SJCRH30 (cell line): ENCODE measurements at places on chromosomes 12 and 14.

GRCh38 chr12:78696267-78696666 lies 168.3 kb upstream of the SYT1 start:
- no peak for DNase-seq

GRCh38 chr14:98974113-98974512 lies 297.9 kb downstream of the BCL11B start:
- DNase-seq = no peak

DNA sequence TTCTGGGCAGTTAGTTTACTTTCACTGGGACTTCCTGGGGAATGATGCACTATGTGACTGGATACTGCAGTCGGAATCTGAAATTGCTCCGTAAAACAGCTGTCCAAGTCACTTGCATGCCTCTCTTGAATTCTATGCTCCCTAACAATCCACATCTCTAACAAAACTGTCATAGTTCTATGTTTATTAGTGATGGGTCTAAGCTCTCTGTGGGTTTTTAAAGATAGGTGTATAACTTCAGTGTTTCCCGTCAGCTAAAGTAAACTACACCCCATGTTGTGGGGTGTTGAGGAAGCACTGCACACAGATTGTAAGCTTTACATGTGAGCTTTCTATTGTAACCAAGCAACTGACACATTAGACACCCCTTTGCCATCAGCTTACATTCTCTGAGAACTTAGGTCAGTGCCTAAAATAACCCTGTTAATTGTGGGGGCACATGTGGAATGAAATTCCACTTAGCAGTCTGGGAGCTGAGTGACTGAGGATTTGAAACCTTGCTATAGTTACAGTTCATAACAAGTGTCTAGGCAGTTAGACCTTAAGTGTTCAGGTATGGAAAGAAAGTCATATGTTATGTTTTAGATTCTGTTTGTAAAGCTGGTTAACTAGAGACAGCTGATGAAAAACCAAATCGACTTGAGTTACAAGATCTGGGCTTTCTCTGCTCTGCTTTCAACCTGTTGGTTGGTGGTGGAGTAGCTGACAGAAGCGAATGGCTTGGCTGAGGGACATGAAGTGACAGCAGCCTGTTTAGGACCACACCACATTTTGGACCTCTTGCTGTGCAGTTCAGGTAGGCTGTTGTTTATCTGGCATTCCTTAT lies 165.7 kb downstream of the AKAP6 start:
- peak; percentile 53 for DNase-seq

DNA sequence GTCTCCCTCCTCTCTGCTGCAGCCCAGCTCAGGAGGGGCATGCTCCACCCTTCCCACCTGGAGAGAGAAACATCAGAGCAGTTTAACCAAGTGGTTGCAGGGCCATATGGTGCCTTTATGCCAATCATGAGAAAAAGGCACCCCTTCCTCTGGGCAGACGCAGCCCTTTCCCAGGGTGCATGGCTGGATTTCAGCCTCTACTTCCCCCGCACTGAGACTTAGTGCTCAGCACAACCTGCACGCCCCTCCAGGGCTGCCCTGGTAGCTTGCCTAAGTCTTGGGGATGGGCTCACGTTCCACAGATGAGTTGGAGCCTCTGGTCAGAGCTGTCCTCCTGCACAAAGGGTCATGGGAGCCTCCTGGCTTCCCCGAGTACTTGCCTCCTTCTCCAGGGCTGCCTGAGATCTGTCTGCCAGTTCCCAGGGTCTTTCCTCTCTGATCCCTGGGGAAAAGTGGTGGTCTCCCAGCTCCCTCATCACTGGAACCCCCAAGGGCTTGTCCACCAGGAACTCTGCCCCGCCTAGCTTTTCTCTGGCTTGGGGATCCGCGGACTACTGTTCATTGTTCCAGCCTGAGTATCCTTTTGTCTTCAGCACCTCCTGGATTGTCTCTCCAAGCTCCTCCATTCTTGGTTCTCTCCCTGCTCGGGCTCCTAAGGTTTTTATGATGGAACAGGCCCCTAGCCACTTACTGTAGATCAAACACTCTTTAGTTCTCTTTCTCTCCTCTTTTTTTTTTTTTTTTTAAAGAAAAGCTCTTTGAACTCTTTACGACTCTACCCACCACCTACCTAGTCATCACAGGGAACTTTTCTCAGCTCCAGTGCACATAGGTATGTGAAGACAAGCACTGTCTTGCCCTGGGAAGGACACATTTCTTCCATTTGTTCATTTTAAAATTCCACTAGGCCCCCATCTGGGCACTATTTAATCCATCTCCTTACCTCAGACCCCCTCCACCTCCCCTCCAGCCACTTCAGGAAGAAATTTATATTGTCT lies 6.1 kb upstream of the KRT74 start:
- DNase-seq = no peak

- no peak for DNase-seq
Observed at GRCh38 chr14:100396266-100396795, 73.2 kb downstream of the SLC25A47 start.

- no peak for DNase-seq
Observed at GRCh38 chr14:71137536-71138447, 230.5 kb downstream of the PCNX1 start.

- peak; percentile 64 for DNase-seq
Observed at GRCh38 chr12:128069359-128069997, 197.5 kb upstream of the TMEM132C start.

GRCh38 chr12:124286414-124286813 lies 8.5 kb upstream of the RFLNA start:
- peak; percentile 93 for DNase-seq

- no peak for DNase-seq
Observed at GRCh38 chr12:33440477-33440876, 858 bp upstream of the SYT10 start.

GRCh38 chr12:102962986-102963385 lies 5.5 kb downstream of the ASCL1 start:
- DNase-seq = no peak

- peak; percentile 55 for DNase-seq
Observed at GRCh38 chr12:79689477-79690141, 1.2 kb downstream of the PAWR start.

GRCh38 chr14:32358781-32359180 lies 29.7 kb downstream of the AKAP6 start:
- DNase-seq = no peak

DNA sequence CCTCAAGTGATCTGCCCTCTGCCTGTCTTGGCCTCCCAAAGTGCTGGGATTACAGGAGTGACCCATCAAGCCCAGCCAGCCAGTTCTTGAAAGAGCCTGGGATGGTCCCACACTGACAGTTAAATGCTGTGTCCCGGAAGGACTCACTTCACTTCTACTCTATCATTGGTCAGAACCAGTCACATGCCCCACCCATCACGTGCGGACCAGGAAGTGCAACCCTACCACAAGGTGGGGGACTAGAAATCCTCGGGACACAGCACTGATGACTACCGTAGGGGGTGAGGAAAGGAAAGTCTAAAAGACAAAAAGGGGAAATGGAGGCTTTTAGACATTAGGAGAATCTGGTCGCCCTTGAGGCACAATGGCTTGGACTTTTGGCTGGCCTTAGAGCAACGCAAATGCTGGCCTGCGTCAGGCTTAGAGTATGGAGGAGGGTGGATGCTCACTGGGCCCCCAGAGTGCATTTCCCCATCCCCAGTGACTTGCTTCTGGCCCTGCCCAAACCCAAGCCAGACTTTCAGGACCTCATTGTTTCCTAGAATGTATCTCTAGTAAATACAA lies 207.7 kb downstream of the TTC8 start:
- no peak for DNase-seq

GRCh38 chr14:35229084-35229791 lies 62.9 kb upstream of the PSMA6 start:
- peak; percentile 20 for DNase-seq

DNA sequence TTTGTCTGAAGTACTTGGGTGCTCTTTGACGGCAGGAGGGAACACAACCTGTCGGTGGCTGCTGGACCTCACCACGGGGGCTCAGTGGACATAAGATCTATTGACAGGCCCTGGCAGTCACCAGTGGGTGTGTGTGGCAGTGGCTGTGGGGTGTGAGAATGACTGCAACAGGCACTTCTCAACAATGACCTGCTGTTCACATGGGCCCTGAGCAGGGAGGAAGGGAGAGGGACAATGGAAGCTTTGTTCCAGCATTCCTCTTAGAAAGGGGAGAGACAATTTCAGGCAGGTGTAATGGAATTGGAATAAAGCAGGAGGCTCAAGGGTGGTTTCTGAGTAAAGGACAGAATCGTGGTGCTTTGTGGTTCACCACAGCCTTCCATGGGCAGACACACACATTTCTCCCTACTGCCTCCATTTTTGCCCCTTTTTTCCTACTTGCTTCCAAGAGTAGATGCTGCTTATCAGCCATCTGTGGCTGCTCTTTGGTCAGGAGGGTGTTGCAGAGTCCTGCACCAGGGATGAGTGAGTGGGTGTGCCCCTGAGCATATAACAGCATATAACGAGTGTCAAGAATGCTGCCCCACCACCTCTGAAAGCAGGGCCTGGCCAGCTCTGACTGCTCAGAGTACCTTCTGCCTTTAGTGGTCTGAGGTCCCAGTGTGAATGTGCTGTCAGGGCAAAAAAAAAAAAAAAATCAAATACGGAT lies 267.7 kb downstream of the RASSF9 start:
- peak; percentile 92 for DNase-seq

DNA sequence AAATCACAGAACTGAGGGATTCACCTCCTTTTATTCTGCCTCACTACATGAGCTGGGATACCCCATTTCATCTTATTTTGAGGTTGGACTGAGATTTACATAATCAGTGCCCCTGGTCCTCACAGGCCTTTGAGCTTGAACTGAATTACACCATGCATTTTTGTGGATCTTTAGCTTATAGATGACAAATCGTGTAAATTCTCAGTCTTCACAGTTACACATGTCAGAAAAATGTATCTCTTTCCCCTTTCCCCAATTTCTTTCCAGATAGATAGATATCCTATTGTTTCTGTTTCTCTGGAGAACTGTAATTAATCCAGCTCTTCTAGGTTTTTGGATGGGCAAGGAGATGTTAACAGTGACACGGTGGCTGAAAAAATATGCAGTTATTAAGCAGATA lies 1778.9 kb upstream of the SEL1L start:
- no peak for DNase-seq

DNA sequence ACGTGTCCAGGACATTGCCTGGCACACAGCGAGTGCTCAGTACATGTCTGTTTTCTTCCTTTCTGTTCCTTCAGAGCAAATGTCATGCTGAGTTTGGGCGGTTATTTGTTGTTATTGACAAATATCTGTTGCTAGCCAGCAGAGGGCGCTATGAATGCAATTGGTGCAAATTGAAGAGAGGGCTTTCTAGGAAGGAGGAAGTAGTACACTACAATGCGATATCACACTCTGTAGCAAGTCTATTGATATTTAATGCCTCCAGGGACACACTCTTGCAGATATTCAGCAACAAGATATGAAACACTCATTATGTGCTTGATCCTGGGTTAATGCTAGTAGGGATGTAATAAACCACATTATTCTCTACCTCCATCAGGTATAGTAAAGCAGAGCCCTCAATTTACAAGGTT lies 267.3 kb upstream of the SRRM4 start:
- peak; percentile 72 for DNase-seq

- DNase-seq = peak; percentile 49
Observed at GRCh38 chr12:13253966-13254760, 57.6 kb downstream of the EMP1 start.

DNA sequence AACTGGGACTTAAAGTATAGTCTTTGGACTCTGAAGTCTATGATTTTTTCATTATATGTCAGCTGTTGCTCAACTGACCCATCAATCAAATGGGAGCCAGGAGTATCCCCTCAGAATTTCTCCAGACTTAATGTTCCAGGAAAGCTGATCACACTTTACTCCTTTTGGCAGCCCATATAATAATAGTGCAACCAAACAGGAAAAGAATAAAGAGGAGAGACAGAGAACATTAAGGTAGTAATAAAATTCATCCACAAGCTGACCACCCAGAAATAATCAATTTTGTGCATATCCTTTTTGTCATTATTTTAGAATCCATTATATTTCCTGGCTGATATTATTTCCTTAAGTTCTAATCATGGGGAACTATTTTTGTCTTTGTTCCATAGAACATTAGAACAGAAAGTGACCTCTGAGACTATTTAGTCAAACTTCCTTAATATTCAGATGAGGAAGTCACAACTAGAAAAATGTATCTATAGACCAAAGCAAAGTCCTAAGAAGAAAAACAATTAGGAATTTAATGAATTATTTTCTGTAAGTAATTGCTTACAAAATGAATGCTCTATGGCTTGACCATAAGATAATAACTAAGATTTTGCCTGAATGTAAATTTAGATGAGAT lies 238.1 kb upstream of the SEL1L start:
- no peak for DNase-seq

GRCh38 chr14:35420036-35420811 lies 15.7 kb upstream of the NFKBIA start:
- no peak for DNase-seq

DNA sequence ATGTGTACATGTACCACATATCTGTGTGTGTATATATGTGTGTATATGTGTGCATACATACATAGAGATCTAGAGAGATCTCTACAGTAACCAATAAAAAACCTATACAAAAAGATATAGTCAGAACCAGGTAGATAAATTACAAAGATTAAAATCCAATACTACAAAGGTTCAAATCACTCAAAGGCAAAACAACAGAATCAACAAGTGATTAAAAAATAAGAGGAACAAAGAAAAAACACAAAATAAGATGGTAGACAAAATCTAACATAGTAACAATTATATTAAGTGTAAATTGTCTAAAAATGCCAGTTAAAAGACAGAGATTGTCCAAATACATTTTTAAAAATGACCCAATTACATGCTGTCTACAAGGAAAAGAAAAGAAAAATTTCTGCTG lies 83.6 kb downstream of the R3HDM2 start:
- no peak for DNase-seq

DNA sequence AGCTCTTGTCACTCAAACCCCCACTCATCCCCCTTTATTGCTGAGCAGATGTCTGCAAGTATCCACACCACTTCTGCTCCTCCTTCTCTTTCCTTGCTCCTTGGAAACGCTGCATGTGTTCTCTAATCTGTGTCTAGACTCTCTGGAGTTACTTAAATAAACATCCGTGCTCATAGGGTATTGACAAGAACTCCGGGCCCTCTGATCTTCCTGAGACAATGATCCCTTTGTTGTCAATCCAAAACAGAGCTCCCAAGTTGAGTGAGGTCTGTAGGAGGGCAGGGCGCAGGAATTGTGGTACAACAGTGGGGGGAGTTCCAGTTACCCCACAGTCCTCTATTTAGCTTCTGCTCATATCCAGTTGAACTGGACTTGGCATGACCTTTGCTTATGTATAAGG lies 489.0 kb downstream of the SNAPC1 start:
- no peak for DNase-seq

- DNase-seq = peak; percentile 78
Observed at GRCh38 chr14:67674139-67674479, 323 bp downstream of the VTI1B start.

DNA sequence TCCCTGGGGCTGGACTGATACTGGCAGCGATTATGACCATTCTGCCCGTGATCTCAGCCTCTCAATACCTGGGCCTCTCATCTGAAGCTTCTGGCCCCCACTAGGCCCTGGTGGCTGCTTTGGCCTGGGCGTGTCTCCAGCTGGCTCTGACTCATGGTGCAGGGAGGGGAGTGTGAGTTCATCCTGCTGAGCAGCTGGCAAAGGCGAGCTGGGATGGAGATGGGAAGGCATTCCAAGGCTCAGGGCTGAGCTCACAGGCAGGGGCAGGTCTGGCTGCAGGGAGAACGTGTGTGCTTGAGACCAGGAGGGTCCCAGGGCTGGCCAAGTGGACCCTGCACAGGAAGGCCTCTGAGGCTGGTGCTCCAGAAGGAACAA lies 221.8 kb downstream of the TMEM121 start:
- DNase-seq = peak; percentile 17

GRCh38 chr14:63045612-63046320 lies 508 bp upstream of the KCNH5 start:
- no peak for DNase-seq
